Fibroblast of skin of left quadriceps (primary cell): ENCODE measurements at places on chromosomes 7 and 10.

- no peak for DNase-seq
These were observed 15.9 kb downstream of the ADAM12 start for GRCh38 chr10:126372396-126372795.

DNA sequence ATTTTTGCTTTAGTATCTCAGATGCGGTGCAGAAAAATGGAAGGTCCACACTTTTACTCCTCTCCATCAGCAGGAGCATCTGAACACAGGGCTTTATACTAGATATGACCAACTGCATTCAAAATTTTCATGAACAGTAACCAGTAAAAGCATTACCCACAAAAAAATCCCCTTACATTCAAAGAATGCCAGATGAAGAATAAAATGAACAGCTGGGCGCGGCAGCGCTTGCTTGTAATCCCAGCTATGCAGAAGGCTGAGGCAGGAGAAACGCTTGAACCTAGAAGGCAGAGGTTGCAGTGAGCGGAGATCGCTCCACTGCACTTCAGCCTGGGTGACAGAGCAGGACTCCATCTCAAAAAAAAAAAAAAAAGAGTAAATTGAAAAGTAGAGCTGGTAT is 3.1 kb downstream of the SAR1A start:
- no peak for DNase-seq

DNA sequence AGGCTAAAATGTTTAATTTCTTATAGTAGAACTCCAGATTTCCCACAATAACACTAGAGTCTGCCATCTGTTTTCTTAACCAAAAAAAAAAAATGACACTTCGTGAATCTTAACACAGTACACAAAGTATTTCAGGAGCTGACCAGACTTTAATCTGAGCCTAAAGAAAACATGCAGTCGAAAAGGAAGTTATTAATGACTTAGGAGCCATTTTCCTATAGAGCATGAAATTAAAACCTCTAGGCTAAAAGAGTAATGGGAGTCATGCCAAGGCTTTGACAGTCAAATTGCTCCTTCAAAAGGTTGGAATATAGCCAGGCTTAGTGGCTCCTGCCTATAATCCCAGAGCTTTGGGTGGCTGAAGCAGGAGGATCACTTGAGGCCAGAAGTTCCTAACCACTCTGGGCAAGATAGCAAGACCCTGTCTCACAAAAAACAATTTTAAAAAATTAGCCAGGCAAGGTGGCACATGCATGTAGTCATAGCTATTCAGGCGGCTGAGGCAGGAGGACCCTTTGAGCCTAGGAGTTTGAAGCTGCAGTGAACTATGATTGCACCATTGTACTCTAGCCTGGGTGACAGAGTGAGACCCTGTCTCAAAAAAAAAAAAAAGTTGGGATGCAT is 13.6 kb downstream of the MICU1 start:
- DNase-seq = no peak

DNA sequence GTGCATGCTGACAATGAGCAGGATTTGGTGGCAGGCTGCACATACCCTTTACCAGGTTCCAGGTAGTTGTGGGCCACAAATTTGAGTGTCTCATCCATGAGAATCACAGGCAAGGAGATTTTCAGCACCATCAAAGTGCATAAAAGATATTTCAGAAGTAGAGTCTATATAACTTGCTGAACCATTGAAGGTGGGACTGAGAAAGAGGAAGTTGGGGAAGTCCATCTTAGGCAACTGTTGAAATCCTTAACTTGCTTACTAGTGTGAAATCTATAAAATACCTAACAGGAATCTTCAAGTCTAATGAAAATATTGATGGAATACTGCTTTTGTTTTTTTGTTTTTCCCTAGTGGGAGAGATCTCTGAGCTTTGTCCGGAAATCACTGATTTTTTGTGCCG is 325.1 kb upstream of the PLXDC2 start:
- no peak for DNase-seq

- DNase-seq = no peak
These were observed 6.8 kb upstream of the HIPK2 start for GRCh38 chr7:139784648-139785047.

GRCh38 chr7:139743967-139744767 is 33.6 kb downstream of the HIPK2 start:
- no peak for DNase-seq

DNA sequence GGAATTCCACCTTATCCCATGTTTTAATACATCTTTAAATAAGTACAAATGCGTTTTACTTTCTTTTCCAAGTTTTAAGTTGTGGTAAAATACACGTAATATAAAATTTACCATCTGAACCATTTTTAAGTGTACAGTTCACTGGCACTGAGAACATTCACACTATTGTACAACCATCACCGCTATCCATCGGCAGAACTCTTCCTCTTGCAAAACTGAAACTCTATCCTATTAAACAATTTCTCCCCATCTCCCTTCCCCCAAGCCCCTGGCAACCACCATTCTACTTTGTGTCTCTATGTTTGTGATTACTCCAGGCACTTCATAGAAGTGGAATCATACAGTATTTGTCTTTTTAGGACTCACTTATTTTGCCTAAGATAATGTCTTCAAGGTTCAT is 33.8 kb downstream of the HIP1 start:
- DNase-seq = no peak

DNA sequence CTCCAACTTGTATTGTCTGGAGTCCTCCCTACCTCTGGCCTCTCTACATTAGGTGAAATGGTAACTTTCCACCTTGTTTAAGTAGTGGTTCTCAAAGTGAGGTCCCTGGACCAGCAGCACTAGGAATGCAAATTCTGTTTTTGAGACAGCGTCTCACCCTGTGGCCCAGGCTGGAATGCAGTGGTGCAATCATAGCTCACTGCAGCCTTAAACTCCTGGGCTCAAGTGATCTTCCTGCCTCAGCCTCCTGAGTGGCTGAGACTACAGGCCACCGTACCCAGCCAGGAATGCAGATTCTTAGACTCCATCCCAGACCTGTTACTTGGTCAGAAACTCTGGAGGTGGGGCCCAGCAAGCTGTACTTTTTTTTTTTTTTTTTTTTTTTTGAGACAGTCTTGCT is 6.8 kb upstream of the TBL2 start:
- no peak for DNase-seq

DNA sequence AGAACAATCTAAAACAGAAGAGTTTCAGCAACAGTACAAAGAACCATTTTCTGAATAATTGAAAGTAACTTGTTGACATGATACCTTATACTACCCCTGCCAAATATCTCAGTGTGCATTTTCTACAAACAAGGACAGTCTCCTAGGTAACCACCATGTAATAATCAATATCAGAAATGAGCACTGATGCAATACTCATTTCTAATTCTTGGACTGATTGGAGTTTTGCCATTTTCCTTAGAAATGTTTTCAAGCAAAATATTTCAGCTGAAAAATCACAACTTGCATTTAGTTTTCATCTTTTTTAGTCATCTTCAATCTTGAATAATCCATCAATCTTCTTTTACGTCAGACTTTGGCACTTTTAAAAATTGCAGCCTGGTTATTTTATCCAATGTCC is 420.2 kb downstream of the CDC14C start:
- DNase-seq = no peak

DNA sequence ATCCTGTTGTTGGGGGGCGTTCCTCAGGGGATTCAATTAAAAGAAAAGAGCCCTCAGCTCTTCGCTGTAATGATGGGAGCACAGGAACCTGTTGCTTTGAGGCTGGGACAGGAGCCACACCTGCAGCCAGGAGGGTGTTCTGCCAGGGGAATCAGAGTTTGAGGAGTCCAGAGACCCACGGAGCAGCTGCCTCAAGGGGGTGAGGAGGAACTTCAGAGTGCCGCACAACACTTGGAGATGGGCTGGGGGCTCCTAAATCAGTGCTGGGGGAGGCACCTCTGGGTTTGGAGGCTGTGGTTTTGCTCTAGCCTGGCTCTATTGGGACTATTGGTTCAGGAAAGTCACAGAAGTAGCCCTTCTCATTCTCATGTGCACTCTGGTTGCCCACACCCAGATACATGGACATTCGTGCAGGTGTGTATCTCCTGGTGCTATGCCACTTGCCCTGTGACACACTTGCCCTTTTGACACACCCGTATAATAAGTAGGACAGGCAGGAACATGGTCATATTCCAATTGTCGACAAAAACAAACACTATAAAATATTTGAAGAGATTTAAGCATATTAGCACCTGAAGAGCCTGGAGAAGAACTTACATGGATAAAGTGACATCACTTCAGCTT is 98.1 kb downstream of the PTPN20 start:
- no peak for DNase-seq

- no peak for DNase-seq
These were observed 255.6 kb upstream of the ZNF32 start for GRCh38 chr10:43904301-43904700.

DNA sequence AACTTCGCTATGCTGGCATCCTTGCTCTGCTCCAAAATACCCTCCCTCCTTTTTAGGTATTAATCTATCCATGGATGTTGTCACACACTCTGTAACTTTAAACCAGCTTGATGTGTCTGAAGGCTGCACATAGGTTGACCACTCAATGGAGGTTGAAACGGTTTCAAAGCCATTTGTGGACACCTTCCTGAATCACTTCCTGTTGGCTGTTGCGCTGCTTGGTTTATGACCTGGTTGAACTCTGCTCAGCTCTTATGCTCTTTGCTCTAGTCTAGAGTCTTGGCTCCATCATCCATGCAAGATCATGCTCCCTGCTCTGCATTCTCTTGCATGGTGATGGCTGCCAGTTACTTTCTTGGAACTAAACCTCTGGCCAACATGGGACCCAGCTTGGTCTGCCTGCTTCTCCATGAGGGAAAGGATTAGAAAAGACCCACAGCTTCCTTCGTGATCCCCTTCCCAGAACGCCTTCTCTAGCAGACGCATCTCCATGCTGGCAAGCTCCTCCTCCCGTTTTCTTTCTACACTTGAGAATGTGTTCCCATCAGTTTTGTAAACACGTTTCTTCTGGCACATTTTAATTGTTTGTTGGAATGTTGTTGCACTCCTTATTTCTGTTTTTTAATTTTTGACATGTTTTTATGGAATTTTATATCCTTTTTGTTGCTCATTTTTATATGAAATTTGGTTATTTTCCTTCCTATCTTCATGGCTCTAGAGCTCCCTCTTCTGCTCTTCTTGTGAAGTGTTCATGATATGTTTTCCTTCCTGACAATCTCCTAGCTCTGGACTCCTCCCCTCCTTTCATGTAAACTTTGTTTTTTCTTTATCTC is 149.8 kb downstream of the XPNPEP1 start:
- DNase-seq = peak; percentile 0

DNA sequence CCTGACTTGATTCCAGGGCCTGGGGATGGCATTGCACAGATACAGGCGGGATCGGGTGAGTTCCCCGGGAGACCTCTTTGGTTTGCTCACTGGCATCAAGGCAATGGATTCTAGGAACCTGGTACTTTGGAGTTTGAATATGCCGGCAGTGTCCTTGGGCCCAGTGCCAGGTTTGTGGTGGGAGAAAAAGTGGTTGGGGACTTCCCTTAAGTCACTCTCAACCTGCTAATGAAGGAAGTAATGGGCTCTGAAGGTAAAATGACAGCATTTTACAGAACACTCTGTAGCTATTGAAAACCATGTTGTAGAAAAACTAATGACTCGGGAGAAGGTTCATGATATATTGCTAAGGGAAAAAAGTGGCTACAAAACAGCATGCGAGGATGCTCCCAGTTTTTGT is 129.9 kb downstream of the CFAP58 start:
- no peak for DNase-seq

- DNase-seq = no peak
These were observed 74.1 kb downstream of the FAM53B start for GRCh38 chr10:124669824-124670654.

- no peak for DNase-seq
These were observed 167.8 kb downstream of the BAMBI start for GRCh38 chr10:28845009-28845682.

DNA sequence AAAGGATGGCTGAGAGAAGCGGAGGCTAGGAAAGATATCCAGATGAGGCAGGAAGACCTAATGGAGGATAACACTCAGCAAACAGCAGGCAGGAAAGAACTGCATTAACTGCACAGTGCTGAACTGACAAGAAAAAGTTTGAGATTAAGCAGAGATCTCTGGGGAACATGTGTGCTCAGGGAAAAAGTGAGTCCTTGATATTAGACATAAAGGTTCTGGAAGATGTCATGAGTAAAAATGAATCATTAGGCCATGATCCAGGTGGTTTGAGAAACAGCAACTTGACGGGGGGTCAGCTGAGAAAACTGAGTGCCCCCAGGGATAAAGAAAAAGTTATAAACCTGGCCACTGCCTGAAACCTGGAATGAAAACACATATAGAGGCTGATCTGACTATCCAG is 27.3 kb upstream of the ANK3 start:
- DNase-seq = no peak

DNA sequence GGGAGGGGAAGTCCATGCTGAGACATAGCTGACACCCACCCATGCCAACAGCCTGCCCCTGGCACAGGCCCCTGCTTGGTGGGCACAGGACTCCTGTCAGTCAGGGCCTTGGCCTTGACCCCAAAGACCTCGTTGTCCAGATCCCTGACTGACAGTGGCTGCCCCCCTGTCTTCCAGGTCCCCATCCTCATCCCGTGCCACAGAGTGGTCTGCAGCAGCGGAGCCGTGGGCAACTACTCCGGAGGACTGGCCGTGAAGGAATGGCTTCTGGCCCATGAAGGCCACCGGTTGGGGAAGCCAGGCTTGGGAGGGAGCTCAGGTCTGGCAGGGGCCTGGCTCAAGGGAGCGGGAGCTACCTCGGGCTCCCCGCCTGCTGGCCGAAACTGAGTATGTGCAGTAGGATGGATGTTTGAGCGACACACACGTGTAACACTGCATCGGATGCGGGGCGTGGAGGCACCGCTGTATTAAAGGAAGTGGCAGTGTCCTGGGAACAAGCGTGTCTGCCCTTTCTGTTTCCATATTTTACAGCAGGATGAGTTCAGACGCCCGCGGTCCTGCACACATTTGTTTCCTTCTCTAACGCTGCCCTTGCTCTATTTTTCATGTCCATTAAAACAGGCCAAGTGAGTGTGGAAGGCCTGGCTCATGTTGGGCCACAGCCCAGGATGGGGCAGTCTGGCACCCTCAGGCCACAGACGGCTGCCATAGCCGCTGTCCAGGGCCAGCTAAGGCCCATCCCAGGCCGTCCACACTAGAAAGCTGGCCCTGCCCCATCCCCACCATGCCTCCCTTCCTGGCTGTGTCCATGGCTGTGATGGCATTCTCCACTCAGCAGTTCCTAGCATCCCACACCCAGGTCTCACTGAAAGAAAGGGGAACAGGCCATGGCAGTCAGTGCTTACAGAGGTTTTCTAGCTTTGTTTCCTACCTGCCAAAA is 197.2 kb downstream of the EBF3 start:
- DNase-seq = no peak

- peak; percentile 25 for DNase-seq
These were observed 5.8 kb downstream of the NEBL start for GRCh38 chr10:20891338-20891714.

GRCh38 chr7:3437467-3437866 is 136.4 kb downstream of the SDK1 start:
- DNase-seq = no peak
